ENCODE measurements at places on chromosomes 2 and 18.

GRCh38 chr18:25097569-25098056, 254.4 kb downstream of the ZNF521 start:
- no peak for DNase-seq

- no peak for DNase-seq
Observed at GRCh38 chr18:62576845-62577512, 54.2 kb downstream of the ZCCHC2 start.

DNA sequence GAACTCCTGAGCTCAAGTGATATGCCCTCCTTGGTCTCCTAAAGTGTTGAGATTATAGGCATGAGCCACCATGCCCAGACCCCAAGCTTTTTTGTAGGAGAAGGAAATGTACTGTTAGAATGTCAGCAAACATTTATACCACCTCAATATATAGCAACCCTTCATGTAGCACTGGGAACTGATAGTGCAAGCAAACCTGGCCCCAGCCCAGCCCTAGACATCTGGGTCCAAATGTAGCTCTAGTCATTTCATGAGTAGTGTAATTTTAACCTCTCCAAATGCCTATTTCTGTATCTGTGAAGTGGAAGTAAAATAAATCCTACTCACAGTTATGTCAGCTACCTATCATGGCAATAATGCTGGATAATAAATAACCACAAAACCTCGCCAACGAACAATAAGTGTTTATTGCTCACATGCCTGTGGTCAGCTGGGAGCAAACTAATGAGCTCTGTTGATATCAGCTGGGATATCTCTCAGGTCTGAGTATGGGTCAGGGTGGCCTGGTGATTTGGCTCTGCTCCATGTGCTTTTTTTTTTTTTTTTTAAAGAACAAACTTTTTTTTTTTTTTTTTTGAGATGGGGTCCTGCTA, 180.4 kb downstream of the CD8B2 start:
- no peak for DNase-seq

DNA sequence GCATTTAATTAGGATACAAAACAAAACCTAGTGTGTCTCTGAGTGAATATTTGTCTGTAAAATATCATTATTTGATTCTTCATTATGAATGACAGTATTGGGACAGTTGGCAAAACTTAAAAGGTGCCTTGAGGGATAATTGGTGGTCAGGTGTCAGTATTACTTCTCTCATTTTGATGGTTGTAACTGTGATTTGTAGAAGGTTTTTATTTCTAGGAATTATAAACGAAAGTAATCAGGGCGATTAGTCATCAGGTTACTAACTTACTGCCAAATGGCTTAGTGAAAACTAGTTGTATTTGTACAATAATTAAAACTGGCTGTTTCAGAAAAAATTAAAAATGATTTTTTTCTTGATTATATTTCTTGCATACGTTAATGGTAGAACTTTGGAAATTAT, 117.6 kb downstream of the BIRC6 start:
- DNase-seq, result no peak

- no peak for DNase-seq
Observed at GRCh38 chr2:76080154-76080553, 369.4 kb upstream of the GCFC2 start.

DNA sequence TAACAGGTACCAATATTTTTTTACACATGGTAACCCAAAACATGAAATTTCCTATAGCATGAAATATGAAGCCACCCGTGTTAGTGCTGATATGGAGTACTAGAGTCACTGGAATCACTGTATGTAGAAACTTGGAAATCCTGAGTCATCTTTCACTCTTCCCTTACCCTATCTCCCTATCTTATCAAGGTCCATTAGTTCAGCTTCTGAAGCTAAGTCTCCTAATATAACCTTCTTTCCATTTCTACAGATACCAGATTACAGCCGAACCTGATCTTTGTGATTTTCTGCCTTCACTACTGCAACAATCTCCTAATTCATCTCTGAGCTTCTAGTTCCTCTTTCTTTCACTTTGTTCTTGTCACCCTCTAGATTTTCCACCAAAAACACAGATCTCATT, 59.0 kb downstream of the SEPTIN10 start:
- no peak for DNase-seq

GRCh38 chr2:157432475-157433106, 11.3 kb downstream of the CYTIP start:
- DNase-seq, result no peak

DNA sequence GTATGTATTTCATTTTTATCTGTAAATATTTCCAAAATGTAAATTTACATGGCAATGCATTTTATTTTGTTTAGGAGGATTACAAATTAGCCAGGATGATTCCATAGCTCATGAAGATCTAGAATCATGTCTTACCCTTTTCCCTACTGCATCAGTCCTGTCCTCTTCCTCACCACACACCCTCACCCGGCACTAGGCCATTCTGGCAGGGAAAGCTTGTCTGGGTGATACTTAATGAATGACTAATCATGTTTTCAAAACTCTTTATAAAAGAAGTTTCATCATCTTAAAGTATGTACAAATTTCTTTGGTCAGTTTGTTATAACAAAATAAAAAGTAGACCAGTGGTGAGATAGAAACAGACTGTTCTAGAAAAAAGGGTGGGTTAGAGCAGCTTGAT, 283.3 kb upstream of the VWC2L start:
- DNase-seq, result no peak

DNA sequence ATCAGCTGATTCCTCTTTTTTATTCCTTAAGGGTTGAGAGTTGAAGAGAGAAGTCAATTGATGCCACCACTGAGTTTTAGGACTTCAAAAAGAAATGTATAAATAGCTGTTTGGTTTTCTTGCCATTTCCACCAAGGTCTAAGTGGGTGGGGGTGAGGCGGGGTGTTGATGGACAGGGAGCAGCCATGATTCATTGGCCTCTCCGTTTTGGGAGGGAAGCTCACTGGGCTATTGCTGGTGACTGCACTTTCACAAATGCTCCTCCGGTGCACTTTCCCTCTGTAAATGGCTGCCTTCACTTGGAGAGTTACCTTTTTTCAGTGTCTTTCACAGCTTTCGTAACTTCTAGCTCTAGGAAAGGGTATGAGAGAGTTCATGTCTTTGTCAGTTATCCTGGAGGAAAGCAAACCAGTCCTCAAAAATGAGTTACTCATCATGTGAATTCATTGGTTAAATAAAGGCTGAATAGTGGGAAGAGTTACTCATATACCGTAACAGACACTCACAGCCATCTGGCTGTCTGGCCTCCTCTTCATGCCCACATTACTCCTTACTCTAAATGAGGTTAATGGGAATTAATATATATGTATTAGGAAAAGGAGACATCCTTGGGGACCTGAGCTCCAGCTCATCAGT, 17.4 kb upstream of the CTAGE1 start:
- DNase-seq, result no peak
